ENCODE measurements at places on chromosomes 16 and 17. TPM values are rescaled to one million over a fixed set of nuclear protein-coding genes. Genes with fewer than 3 reads are reported as not detected.

Gene TBC1D3G
- not detected for total RNA-seq

Gene TEX14
- not detected for total RNA-seq

Gene C1QTNF8
- total RNA-seq, result not detected

Gene KRTAP4-5
- not detected for total RNA-seq

Gene TRIM37
- 24.9 TPM for total RNA-seq

Gene CIAO2B
- 148 TPM for total RNA-seq

Gene PDILT
- total RNA-seq, result not detected

Gene CCL14
- total RNA-seq, result not detected

Gene TNP2
- total RNA-seq, result not detected

Gene RAPGEFL1
- 0.28 TPM for total RNA-seq

Gene CHRNE
- total RNA-seq, result under 0.01 TPM

Gene HOXB4
- total RNA-seq, result 1.9 TPM

Gene AANAT
- not detected for total RNA-seq

Gene TEKT1
- not detected for total RNA-seq

Gene MCRIP1
- 56.5 TPM for total RNA-seq

Gene MT1F
- not detected for total RNA-seq
